NCI-H2081 treated with DMSO at 0.1 percent for 48 hours (cell line): ENCODE measurements at places on chromosomes 6 and 20.
A peak's percentile ranks its signal among the peaks of the same experiment; 100 is the strongest.

DNA sequence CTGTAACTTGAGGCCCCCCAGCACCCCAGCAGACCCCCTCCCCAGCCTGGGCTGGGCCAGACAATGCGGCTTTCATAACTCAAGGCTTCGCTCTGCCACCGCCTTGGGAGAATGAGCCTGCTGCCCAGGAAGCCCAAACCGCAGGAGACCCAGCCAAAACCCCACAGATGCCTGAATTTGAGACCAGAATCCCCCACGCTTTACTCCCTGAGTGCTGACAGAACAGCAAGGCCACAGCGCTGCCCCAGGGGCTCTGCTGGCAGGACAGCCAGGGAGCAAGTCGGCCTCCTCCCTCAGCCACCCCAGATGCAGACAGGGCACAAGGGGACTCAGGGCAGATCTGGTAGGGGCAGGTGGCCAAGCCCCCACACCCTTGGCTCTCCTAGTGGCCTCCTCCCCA, 2.2 kb downstream of the MDFI start:
- no peak for DNase-seq

DNA sequence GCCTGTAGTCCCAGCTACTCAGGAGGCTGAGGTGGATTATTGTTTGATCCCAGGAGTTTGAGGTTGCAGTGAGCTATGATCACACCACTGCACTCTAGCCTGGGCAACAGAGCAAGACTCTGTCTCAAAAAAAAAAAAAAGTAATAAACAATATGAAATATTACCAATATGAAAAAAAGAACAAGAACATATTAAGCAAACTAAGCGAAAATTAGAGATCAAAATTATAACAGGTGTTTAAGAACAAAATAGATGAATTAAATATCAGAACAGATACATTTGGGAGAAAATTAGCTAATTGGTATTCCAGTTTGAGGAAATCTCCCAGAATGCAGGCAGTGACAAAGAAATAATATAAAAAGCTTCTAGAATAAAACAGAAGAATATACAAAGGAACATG, 23.3 kb downstream of the GLO1 start:
- DNase-seq: no peak

GRCh38 chr6:26607434-26608230, 10.9 kb downstream of the ABT1 start:
- DNase-seq: peak; percentile 75

GRCh38 chr6:143087856-143088255, 27.2 kb downstream of the AIG1 start:
- DNase-seq: no peak

GRCh38 chr6:46062312-46062711, 46.7 kb upstream of the CLIC5 start:
- DNase-seq: no peak

DNA sequence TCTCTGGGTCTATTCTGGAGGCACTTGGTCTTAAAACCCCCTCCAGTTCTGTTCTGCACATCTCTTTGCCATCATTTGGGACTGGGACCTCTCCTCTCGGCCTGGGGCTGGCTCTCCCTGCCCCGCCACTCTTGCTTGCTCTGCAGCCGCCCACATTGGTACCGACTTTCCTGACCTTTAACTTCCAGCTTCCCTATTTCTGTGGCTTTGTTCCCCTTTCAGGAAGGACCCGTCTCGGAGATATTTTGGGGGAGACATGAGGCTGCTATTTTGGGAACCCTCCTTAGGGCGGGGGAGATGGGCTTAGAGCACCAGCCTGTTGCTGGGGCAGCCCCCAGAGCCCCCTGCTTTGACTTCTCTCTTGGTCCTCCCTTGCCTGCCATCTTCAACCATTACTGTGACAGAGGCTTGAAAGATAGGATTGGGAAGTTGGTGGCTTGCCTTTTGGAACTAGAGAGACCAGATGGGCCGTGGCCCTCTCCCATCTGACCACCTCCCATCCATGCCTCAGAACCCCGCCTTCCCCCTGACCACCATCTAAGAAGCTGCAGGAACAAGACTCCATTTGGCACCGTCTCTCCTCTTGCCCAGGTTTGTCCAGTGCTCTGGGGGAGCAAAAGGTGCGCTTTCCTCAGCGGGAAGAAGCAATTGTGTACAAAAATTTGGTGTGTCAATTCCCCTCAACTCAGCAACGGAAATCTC, 914 bp downstream of the TREM2 start:
- DNase-seq: no peak

DNA sequence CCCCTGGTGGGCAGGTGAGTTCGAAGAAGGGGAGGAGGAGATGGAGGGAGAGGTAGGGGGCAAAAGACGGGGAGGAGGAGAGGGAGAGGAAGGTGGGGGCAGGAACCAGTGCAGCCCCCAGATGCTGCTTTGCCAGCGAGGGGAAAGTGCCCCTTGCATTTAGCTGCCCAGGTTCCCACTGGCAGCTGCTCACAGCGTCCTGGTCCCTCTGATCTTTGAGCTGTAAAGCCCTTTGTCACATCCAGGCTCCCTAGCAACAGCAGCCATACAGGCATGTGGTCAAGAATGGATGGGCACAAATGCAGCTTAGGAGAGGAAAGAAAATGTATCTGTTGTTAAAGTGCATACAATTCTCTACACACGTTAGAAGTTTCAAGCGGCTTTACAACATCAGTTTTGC, 160.9 kb downstream of the CD83 start:
- DNase-seq: no peak

GRCh38 chr6:119284861-119285521, 64.6 kb downstream of the MAN1A1 start:
- DNase-seq: no peak

GRCh38 chr6:27296106-27296783, 15.8 kb downstream of the POM121L2 start:
- DNase-seq: no peak

DNA sequence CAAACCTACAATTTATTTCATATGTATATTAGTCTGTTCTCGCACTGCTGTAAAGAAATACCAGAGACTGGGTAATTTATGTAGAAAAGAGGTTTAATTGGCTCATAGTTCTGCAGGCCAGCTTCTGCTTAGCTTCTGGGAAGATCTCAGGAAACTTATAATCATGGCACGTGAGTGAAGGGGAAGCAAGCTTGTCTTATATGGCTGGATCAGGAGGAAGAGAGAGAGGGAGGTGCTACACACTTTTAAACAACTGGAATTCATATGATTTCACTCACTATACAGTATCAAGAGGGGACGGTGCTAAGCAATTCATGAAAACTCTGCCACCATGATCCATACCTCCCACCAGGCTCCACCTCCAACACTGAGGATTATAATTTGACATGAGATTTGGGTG, 29.9 kb downstream of the PHACTR2 start:
- DNase-seq: no peak

DNA sequence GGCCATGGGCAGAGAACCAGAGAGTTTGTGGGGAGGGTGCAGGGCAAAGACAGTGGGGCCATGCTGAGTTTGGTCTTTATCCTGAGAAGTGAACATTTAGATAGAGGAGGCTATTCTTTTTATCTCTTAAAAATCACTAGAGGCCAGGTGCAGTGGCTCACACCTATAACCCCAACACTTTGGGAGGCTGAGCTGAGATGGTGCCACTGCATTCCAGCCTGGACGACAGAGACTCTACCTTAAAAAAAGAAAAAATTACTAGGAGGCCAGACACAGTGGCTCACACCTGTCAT, 8.7 kb downstream of the PXMP4 start:
- no peak for DNase-seq

- no peak for DNase-seq
Measured at GRCh38 chr6:147808640-147809039, 300.1 kb downstream of the SAMD5 start.

DNA sequence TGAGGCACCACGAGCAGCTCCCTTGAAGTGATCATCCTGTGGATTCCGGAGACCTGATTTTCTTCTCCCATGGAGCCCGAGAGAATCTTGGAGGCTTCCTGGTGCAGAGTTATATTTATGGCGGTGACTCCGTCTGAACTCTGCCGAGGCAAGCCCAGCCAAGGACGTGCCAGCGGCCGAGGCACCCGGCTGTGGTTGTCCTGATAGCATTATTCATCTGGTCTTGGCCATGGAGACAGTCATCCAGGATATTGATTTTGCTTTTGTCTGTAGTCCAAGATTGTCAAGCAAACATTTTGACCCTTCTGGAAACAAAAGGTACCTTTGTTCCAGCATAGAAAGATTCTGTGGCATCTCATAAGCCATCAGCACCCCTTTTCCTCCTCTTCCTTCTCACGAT, 163.3 kb downstream of the SCML4 start:
- no peak for DNase-seq
